ELR (cell line): ENCODE measurements at places on chromosomes 16 and 17.

GRCh38 chr17:7213895-7214299, 5.7 kb downstream of the DLG4 start:
- peak; percentile 81 for DNase-seq

GRCh38 chr17:52995881-52996280, 826.8 kb upstream of the KIF2B start:
- no peak for DNase-seq

GRCh38 chr16:72166151-72166550, 5.8 kb downstream of the PMFBP1 start:
- DNase-seq = no peak

GRCh38 chr16:27572711-27573110, 22.8 kb downstream of the KATNIP start:
- no peak for DNase-seq

- no peak for DNase-seq
These were observed 3.1 kb upstream of the GSE1 start for GRCh38 chr16:85610059-85610445.

DNA sequence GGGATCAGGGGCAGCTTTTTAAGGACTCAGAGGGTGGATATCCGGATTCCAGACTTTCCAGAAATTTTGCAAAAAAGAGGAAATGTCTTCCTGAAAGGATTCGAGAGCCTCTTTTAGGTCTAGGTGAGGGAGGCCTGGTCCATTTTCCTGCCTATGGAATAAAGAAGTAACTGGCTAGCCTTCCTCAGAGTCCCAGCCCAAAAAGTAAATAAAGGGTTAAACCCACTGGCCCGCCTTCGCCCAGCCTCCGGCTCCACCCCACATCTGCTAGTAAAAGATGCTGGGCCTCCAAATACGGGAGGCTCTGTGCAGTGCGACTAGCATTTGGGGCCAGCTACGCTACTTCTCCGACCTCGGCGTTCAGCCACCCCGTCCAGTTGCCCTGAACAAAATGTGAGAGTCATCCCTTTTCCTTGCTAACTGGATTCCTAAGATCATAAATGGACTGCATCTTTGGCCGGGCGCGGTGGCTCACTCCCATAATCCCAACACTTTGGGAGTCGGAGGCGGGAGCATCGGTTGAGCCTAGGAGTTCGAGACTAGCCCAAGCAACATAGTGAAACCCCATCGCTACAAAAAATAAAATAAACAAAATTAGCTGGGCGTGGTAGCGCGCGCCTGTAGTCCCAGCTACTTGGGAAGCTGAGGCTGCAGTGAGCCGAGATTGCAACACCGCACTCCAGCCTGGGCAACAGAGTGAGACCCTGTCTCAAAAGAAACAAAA, 824 bp upstream of the MPP2 start:
- peak; percentile 78 for DNase-seq

- DNase-seq = peak; percentile 7
These were observed 156.3 kb upstream of the ZKSCAN2 start for GRCh38 chr16:25413975-25414374.

DNA sequence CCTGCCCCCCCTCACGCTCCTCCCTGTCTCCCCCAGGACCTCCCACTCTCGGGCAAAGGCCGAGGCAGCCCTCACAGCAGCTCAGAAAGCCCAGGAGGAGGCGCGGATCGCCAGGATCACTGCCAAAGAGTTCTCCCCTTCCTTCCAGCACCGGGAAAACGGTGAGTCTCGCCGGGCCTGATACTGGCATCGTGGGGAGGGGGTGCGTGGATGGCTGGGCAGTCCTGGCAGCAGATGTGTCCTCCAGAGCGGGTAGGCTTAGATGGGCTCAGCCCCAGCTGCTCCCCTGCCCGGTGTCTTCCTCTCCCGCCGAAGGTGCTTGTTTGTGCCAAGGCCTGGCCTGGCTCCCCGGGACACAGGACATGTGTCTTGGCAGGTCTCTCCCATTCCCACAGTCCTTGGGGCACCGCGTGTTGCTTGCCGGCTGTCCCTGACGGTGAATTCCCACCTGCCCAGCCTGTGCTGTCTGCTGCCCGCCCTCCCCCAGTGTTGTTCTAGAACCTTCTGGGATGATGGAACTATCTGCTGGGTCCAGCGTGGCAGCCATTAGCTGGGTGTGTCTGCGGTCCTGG, 81.6 kb downstream of the KLHDC4 start:
- DNase-seq = no peak

- DNase-seq = no peak
These were observed 21.5 kb downstream of the METRNL start for GRCh38 chr17:83100853-83101391.

- no peak for DNase-seq
These were observed 294.7 kb downstream of the IRF8 start for GRCh38 chr16:86193528-86194193.

GRCh38 chr16:21599122-21600030, at the start of gene METTL9:
Gene METTL9 (plus strand): TSS chr16:21599577. CDS start chr16:21599734, 157 bp downstream.
- DNase-seq = peak; percentile 95

DNA sequence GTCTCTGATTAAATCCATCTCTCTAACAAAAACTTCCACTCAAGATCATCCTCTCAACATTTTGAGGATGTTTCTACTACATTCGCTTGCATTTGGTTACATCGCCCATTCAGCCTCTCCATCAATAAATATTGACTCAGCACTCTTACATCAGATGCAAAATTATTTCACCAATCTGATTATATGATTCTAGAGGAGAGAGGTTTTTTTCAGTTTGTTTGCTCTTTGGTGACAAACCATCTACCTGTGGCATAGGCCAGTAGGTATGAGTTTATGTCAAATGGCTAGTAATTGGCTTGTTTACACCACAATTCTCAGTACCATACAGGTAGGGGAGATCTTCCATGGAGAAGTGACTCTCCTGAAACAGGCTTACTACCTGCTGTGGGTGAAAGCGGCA, 52.3 kb downstream of the TOX3 start:
- no peak for DNase-seq

- peak; percentile 97 for DNase-seq
These were observed at the start of gene PARN for GRCh38 chr16:14629919-14630619. Gene PARN (minus strand): TSS chr16:14630260. CDS start chr16:14630125, 135 bp downstream.

DNA sequence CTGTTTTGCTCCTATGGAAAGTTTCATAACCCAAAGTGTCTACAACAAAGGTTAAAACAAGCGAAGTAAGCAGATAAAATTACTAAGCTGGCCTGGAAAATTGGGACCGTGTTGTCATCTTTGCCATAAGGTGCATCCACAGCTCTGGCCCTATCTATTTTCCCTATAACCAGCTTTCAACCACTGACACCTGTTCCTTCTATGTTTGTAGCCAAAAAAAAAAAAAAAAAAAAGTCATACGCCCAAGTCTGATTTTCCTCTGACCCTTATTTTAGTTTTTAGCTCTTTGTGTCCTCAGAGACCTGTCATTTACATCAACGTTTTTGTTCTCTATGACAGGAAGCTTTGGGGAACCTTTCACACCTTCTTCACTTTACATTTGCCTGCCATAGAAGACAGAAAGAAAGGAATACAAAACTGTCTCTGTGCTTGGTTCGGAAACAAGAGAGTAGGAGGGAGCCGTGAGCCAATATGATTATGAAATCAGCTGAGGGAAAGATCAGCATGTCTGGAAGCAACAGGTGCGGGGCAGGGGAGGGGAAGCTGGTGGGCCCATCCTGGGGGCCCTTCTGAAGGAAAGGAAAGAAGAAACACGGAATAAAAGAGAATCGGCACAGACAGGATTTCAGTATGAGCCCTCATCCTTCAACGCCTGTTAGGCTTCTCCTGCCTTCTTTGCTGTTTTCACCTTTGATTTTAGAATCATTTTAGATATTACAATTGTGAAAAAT, 8.5 kb downstream of the HS3ST3A1 start:
- DNase-seq = no peak

DNA sequence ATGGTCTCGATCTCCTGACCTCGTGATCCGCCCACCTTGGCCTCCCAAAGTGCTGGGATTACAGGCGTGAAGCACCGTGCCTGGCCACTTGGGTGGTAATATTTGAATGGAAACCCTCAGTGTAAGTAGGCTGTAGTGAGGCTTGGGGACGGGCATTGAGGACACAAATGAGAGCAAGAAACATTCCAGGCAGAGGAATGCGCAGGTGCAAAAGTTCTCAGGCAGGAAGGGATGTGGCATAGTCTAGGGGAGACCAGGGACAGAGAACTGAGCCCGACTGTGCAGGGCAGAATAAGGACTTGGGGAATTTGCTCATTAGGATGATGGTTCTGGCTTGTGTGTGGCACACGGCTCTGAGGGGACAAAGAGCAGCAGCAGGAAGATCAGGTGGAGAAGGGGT, 54.8 kb downstream of the GRB2 start:
- no peak for DNase-seq

- peak; percentile 88 for DNase-seq
These were observed 25.0 kb upstream of the HS3ST3A1 start for GRCh38 chr17:13626703-13627102.

- no peak for DNase-seq
These were observed 31.9 kb downstream of the MSI2 start for GRCh38 chr17:57288040-57288772.

- peak; percentile 47 for DNase-seq
These were observed 43.4 kb upstream of the ICAM2 start for GRCh38 chr17:64063766-64064224.

GRCh38 chr16:2005646-2006045, 4.0 kb downstream of the ZNF598 start:
- no peak for DNase-seq

- no peak for DNase-seq
These were observed 24.3 kb downstream of the CD300A start for GRCh38 chr17:74490716-74491115.

DNA sequence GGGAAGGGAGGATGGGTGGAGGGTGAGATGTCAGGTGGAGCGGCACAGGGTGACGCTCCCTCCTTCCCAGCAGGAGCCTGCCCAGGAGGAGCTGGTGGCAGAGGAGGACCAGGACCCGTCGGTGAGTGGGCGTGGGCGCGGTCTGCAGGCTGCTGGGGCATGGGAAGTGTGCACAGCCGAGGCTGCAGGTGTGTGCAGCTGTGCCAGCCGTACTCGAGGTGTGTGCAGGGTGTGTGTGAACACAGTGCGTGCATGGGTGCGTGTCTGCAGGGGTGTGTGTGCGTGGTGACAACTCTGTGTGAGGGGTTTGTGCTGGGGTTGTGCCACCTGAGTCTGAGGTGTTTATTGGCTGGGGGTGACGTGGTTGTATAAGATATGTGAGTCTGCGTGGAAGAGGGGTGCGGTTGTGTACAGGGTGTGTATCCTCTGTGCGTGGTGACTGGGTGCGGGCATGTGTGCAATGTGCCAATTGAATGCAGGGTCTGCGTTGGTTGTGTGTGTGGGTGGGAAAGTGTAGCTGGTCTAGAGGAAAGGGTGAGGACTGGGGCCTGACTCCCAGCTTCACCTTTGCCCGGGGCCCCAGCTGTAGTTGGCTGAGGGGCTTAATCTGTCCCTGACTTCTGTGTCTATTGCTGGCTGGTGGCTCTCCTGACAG, 670 bp downstream of the TNFSF12 start:
- DNase-seq = no peak

DNA sequence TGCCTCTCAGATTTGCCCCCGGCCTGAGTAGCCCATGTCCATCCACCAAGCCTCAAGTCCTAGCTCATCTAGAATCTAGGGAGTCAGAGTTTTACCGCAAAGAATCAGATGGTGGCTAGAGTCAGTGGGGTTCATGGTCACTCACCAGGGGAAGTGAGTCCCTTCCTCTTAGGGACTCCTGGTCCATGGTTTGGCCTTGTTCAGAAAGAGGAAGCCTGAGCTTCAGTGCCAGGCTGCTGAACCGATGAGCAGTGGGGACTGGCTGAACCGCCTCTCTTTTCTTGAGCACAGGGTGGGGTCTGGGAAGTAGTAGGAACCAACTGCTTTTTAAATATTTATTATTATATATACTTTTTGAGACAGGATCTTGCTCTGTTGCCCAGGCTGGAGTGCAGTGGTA, 160.3 kb downstream of the NTN1 start:
- no peak for DNase-seq

DNA sequence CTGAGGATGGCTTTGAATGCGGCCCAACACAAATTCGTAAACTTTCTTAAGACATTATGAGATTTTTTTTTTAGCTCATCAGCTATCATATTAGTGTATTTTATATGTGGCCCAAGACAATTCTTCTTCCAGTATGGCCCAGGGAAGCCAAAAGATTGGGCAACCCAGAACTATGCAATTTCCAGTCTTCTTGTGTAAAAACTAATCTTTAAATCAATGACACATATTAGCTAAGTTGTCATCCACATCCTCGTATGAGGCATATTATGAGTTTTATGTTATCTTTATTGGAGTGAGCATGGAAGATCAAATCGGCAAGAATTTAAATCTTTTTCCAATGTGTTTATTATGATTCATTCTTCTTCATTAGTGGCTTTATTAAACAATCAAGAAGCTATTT, 198.6 kb upstream of the HSBP1 start:
- DNase-seq = no peak

GRCh38 chr16:50550035-50550434, 1.8 kb downstream of the NKD1 start:
- DNase-seq = no peak

GRCh38 chr17:78230252-78230962, 1.0 kb upstream of the TMEM235 start:
- no peak for DNase-seq

DNA sequence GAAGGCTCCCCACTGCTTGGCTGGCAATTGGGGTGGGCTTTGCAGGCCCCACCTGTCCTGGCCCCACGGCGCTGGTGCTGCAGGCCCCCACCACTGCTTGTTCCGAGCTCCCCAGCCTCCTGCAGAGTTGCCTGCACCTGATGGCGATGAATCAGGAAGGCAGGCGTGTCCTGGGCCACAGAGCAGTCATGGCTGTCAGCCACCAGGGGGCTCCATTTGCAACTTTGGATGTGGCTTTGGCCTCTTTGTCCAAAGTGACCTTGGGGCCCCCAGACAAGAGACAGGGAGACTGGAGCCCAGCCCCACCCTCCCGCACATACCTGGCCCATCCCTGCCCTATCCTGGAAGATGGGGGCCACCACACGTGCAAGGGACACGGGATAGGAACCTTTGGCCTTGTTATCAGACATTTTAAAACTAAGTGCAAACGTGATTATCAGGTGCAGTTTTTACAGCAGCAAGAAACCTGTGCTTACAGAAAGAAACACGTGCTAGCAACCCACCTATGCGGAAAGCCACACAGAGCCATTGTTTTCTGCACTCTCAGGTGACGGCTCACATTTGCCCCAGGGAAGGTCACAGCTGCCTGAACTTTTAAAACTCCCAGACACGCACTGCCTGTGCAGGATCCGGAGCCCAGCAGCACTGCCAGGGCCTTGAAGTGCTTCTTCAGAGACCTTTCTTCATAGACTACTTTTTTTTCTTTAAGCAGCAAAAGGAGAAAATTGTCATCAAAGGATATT, at the start of gene DNASE1:
Gene DNASE1, plus strand, starts transcription at position 443 of the 743 bp plus-strand sequence. CDS start 683 bp downstream, outside the sequence.
- peak; percentile 74 for DNase-seq

- no peak for DNase-seq
These were observed 62.3 kb downstream of the TMEM100 start for GRCh38 chr17:55660178-55660886.

DNA sequence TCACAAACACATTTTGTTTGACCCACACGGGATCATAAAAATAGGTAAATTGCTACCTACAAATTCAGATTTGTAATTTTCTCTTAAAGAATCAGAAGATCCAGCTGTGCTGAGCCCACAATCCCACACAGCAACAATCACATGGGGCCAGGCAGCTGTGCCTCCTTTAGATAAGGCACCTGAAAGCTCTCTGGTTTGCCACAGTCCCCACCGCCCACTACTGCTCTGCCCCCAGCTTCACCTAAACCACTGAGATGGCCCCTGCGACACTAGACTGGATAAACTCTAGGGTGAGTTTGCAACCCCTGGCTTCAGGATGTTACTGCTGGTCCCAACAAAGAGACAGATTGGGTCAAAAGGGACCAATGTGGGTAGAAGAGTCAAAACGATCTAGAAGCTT, 96.8 kb downstream of the GSG1L start:
- no peak for DNase-seq
